Stimulated activated CD8-positive, alpha-beta memory T cell treated with anti-CD3 and anti-CD28 coated beads, Interleukin-2, amount 100 ng/mL, for 1 hour (primary cell): ENCODE measurements at places on chromosomes 16 and 17.

DNA sequence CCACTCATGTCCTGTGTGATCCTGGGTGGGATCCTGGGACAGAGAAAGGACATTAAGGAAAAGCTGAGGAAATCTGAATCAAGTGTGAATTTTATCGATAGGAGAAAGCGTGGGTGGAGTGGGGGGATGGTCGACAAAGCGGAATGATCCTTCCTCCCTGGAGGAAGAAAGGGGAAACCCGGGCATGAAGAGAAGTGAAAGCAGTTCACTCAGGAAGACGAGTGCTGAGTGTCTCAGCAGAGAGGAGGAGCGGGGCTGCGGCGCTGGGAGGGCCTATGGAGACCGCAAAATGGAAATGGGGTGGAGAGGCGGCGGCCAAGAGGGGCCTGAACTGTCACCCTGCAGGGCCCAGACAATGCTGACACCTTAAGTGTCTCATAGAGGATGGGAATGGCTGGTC is 8.7 kb downstream of the ZDHHC7 start:
- DNase-seq, result no peak

GRCh38 chr16:55542459-55543082 is 23.9 kb upstream of the CAPNS2 start:
- no peak for DNase-seq

DNA sequence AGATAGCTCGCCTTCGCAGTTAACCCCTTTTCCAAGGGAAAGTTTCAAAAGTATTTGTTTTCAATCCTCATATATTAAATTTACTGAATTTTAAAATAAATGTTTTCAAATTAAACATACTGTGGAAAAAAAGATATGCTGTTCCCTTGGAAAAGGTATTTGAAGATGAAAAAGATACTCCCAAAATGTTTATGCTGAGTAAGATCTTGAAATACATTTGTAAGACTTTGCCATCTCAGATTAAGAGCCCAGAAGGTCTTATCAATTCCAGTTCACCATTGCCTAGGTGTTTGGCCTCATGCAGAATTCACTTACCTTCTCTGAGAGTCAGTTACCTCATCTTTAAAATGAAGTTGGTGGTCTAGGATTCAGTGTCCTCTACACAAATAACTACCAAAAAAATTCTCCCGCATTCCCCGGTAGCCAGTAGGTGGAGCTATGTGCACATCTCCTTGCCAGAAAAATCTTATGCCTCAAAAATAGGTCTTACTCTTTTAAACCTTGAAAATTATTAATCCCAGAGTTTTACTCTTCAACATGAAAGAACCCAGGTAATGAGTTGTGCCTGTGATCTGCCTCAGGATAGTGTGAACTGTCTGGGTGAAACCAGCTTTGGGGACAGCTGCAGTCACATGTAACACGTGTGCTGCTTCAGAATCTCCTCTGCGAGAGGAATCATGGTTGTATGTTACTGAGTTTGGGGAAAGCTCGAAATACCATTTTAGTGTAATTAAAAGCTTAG is 178.3 kb downstream of the MRTFB start:
- DNase-seq, result peak; percentile 7

DNA sequence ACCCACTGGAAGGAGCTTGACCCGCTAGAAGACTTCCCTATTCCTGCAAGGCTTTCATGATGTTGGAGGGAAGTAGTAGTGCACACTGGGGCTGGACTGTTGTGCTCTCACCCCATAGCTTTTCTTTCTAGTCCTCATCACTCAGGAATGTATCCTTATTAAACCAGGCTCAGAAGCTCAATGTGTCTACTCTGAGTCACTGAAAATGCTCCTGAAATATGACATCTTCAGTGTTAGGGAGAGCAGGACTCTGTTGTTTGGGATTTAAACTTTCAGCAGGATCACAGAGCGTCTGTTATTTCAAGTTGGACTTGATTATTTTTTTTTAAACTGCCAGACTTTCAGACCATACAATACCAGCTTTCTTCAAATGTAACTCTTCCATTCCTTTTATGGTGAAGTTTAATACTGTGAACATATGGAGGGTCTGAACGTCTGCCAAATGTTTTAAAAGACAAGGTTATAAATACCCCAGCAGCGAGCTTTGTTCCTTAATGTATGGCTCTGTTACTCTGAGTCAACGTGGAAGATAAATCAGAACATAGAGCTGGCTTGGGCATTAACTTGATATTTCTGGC is 257.5 kb downstream of the CDH11 start:
- DNase-seq, result no peak

GRCh38 chr17:81195941-81196495 is 26.7 kb downstream of the CEP131 start:
- DNase-seq, result no peak

DNA sequence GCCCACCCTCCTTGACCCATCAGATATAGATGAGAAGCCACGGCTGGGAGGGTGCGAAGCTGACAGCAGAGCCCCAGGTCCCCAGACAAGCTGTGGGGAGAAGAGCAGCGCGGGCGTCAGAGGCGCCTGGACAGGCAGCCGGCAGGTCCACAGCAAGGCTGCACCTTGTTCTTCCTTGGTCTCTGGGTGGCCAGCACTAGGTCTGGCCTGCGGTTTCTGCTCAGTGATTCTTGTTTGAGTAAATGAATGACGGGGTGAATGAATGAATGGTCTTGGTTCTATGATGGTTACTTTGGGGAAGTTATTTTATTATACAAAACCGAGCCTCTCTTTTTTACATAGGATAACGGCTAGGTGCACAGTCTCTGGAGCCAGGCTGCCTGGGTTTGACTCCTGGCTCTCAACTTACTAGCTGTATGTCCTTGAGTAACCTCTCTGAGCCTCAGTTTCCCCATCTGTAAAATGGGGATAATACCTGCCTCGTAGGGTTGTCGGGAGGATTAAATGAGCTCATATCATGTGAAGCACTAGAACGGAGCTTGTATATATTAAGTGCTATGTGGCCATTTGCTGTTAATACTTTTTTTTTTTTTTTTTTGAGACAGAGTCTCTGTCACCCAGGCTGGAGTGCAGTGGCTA is 86.1 kb downstream of the RAB11FIP4 start:
- DNase-seq, result no peak
